ENCODE measurements at places on chromosomes 7 and 10.

DNA sequence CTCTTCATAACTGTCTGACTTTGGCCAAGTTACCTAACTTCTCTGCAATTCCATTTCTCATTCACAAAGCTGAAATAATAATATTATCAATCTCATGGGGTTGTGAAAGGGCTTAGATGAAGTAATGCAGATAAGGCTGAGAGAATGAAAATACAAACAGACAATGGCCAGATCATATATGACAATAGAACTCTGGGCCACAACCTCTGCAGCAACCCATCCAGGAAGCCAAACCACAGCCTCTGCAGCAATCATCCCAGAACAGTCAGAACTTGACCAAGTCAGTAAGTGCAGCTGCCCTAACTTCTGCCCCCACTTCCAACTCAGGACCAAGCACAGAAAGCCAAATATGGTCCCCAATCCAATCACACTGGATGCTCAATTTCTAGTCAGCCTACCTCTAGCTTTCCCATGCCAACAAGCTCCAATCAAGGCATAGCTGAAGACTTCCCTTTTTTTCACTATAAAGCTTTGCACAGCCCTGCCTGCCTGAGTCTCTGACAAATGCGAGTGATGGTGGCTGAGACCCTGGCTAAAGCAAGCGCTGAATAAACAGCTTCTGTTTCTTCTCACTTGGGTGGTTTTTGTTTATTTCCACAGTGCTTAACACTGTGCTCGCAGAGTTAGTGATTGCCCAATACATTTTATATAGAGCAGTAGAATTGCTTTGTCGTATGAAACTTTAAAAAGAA is 34.8 kb upstream of the TNPO3 start:
- DNase-seq, result no peak

- no peak for DNase-seq
Measured at GRCh38 chr10:67269828-67270227, 344.0 kb downstream of the LRRTM3 start.

DNA sequence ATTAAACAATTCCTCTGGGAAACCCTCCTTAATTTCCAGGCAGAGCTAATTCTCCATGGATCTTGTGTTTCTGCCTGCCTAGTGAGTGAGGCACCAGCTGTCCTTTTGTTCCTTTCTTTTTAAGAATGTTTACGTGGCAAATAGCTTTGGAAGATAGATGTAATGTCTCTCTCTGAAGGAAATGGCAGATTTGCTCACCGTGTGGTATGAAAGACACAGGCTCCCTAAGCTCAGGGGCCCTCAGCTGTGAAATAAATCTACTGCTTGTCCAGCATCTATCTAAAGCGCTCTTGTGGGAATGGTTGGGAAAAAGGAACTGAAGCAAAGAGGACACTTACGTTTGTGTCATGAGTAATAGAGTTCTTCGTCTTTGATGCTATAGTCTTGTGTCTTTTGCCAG is 64.6 kb downstream of the FAS start:
- DNase-seq, result no peak

DNA sequence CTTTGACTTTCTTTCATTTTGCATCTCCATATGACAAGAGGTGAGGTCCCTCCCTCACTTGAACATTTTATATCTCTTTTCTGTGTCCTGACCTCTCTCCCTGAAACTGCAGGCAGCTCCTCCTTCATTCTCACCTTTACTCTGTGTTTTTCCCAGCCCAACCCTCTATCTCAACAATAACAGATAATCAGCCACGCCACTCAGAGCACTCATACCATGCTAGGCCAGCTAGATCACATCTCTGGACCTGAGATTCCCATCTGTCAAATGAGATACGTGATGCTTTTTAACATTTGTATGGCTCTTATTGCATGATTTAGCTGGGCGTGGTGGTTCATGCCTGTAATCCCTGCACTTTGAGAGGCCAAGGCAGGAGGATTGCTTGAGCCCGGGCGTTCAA is 63.1 kb upstream of the PDCD4 start:
- DNase-seq, result no peak

DNA sequence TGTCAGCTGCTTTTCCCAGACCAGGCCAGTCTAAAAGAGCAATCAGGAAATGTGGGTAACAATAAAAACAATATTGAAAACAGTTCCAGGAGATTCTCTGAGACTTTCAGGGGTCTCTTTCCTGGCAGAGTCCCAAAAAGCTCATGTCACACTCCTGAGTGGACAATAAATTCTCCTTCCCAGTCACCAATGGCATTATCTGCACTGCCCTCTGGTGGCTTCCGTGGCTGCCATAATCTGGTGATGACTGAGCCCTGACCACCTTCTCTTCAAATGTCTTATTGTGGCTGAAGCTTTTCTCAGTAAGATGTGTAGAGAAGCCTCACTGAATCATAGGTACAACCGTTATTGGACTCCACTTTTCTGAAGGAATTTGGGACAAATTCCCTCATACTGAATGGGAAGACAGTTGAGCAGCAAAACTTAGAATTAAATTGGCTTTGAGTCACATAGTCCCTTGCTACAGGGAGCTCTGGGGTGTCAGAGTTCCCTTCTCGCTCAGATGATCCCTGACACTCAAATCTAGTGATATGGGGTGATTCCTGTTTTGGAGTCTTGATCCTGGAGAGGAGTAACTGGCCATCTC is 24.4 kb upstream of the ASAH2 start:
- DNase-seq, result peak; percentile 17

DNA sequence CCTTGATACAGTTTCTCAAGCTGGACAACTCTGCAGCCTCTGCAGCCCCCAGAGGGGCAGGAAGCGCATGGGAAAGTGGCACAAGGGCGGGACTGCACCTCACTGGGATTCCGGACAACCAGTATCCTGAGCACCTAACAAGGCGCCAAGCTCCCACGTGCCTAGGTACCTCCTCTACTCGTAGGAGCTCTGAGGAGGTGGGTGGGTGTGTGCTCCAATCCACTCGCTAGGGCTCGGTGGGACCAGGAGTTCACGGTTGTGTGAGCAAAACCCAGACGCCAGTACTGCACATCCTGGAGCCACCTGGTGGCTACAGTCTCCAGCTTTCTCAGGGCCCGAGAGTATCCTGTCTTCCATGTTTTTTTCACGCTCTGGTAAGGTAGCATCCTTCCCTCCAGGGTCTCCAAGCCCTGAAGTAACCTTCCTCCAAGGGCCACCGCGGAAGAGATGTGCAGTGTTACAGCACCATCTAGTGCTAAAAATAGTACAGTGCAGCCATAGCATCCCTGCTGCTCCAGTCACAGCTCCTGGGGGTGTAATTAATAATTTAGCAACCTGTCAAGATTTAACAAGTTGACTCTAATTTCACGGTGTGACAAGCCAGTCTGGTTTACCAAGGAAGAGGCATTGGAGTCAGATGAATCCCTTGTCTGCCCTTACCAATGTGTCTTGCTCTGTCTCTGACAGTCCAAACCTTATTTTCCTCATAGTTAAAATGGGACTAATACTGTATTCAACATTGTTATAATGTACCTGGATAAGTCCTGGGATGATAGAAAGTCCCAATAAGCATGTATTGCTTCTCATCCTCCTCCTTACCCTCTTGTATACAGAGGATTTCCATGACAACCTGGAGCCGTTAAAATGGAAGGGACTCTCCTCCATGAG is 70.4 kb downstream of the HERPUD2 start:
- peak; percentile 82 for DNase-seq

GRCh38 chr10:69438536-69439349 is 12.5 kb upstream of the TSPAN15 start:
- no peak for DNase-seq

- DNase-seq, result no peak
Measured at GRCh38 chr7:116598861-116599260, 73.1 kb upstream of the MET start.

DNA sequence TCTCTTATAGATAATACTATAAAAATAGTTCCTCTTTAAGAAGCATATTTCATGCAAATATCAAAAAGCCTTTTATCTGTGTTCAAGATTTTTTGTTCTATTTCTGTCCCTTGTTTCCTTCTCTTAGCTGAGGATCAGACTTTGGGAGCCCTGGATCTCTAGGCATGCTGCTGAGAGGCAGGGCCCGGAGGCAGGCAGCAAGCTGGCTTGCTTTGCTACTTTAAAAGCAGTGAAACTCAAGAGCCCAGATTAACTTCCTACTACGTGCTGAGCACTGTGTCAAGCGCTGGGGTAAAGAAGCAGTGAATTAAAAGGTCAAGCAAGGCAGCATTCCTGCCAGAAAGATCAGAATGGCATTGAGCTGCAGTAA is 31.0 kb upstream of the ARID5B start:
- DNase-seq, result no peak

- no peak for DNase-seq
Measured at GRCh38 chr10:84329986-84330651, 1.7 kb downstream of the CCSER2 start.

GRCh38 chr10:88491314-88491713 is 91.8 kb downstream of the RNLS start:
- DNase-seq, result no peak

GRCh38 chr7:13231216-13231615 is 543.8 kb downstream of the ARL4A start:
- peak; percentile 26 for DNase-seq

- DNase-seq, result no peak
Measured at GRCh38 chr10:89738551-89739209, 37.3 kb downstream of the KIF20B start.

DNA sequence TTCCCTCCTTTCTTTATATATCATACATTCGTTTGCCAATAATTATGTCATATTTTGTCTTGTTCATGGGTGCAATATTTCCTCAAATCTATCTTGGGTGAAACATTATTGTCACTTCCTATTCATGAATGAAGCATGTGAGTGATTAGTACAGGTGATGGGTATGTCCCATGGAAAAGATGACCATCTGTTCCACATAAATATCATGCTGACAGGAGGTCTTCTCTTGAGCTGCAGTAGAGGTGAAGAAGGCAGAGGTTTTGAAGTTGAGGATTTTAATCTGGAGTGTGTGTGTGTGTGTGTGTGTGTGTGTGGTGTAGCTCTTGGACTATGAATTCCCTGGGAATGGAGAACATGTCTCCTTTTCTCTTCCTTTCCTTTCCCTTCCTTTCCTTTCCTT is 350.5 kb upstream of the CHRM2 start:
- DNase-seq, result no peak

- no peak for DNase-seq
Measured at GRCh38 chr10:88196291-88196690, 332.9 kb downstream of the PTEN start.

DNA sequence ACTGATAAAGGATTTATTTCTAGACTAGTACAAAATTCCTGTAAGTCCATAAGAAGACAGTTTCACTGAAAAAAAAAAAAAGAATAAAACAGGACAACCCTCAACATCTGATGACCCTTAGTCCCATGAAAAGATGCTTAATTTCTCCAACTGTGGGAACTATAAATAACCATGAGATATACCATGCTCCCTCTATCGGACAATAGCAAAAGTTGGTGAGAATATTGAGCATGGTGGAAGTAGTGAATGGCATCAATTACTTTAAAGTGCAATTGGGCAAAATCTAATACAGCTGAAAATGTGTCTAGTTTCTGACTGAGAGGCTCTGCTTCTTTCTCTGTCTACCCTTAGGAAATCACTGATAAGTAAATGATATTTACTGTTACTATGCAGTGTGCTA is 348.8 kb downstream of the SUGCT start:
- no peak for DNase-seq

DNA sequence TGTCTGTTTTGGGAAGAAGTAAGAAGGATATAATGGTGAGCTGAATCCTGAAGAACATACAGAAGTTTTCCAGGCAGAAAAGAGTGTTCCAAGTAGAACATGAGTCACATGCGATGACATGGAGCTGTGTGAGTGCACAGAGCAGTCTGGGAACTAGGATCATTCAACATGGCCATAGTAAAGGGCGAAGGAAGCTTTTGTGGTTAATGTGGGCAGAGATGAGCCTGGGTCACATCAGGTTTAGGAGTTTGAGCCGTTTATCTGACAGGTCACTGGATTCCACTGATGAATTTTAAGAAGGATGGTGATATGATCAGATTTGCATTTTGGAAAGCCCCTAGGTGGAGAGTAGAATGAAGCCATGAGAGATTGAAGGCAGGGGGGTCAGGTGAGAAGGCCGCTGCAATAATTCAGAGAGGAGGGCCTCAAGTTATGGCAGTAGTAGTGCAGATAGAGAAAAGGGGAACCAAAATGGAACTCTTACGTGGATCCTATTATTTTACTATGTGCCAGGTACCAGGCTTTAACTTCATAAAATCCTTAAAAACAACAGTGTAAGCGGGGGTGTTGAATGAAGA is 171.3 kb downstream of the RNLS start:
- no peak for DNase-seq

DNA sequence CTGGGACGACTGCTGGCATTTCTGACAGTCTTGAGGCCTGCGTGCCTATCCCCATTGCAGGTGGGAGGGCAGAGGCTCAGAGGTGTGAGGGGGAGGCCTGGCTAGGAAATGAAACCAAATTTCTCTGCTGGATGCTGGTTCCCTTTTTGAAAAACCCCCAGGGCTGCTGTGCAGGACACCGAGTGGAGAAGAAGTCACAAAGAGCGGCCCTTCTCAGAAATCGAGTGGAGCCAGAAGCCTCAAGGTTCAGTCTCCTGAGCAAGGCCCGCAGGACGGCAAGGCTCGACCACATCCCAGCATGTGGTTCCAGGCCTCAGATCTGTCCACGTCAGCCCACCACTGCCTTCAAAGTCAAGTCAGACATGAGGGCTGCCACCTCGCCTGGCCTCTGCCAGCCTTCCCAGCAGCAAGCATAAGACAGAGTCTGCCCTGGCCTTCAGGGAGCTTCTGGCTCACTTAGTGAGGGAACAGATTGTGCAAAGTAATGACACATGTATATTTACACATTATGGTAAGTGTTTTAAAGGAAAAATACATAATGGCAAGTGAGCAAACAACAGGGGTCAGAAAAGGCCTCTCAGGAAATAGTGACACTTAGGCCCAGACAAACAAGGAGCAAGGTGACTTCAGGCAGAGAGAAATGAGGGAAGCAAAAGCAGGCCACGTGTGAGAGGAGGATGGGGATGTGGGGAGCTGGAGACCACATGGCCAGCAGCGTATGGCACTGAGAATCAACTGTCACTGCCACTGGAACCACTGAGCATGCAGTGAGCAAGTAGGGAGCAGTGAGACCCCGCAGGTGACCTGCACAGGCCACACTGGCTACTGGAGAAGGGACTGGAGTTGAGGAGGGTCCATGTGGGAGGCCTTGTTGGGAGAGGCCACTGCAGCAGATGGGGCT is 86.7 kb downstream of the ARHGAP22 start:
- no peak for DNase-seq

- no peak for DNase-seq
Measured at GRCh38 chr7:94664023-94664422, 8.1 kb upstream of the SGCE start.

DNA sequence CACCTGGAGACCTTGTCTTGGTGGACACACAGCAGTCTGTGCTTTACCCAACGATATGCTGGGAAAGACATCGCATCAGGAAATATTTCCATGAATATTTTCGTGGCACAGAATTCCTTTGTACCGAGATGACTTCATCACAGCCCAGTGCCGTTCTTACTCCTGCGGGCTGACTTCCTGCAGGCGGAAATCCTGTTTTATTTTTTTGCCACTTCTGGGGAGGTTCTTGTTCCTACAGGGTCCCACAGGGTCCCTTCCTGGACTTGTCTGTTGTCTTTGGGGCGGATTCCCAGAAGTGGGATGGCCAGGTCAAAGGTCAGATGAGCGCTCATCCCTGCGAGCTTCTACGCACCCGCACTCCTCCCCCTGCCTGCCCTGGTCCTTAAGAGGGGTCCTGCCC is 86.5 kb downstream of the DNAJB6 start:
- DNase-seq, result no peak

GRCh38 chr7:116212869-116213268 is 2.5 kb downstream of the TES start:
- no peak for DNase-seq
